Globus pallidus (tissue), 1 donor: ENCODE measurements at places on chromosomes 1 and 21.

GRCh38 chr1:235888119-235888643 is 21.5 kb upstream of the LYST start:
- DNase-seq, result no peak

DNA sequence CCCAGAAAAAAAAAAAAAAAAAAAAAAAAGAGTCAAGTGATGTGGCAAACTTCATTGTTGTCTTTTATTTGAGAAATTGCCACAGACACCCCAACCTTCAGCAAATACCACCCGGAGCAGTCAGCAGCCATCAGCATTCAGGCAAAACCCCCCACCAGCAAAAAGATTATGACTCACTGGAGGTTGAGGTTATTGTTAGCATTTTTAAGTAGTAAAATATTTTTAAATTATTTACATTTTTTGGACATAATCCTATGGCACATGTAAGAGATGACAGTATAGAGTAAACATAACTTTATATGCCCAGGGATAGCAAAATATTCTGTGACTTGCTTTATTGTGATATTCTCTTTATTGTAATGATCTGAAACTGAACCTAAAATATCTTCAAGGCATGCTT is 95.6 kb downstream of the CENPF start:
- DNase-seq, result no peak

DNA sequence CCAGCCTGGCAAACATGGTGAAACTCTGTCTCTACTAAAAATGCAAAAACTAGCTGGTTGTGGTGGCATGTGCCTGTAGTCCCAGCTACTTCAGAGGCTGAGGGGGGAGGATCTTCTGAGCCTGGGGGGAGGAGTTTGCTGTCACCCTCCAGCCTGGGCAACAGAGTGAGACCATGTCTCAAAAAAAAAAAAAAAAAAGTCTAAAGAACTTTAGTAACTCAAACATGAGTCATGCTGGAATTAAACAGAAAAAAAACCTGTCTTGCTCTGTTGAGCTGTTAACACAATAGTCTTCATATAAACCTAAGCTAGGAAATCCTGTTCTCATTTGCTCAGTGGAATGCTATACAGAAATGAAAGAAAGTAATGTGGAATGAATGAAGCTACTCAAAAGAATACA is 16.7 kb upstream of the DISP1 start:
- DNase-seq, result no peak

DNA sequence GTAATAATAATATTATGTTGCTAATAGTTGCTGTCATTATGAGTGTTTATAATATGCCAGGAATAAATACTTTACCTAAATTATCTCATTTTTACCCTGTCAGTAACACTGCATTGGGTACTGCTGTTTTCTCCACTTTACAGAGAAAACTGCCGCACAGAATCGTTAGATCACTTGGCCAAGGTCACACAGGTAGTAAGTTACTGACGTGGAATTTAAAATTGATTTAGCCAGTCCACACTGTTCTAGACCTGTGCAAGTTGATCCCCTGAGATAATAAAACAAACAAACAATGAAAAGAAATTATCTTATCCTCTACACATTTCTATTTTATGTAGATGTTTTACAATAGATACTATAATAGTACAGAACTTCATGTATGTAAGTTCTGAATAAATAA is 174.1 kb downstream of the ROR1 start:
- DNase-seq, result no peak

DNA sequence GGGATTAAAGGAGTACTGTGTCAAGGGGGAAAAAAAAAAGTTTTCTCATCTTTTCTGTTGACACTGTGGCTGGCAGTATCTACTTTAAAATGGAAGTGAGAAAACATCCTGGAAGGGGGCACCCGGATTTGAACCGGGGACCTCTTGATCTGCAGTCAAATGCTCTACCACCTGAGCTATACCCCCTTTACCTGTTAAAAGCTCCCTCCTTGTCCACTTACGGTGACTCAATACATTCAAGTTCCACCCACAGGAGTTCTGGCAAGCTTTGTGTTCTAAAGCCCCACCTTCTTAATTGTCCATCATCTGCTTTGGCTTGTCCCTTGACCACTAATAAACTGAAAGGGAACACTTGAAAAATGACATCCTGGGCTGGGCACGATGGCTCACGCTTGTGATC is 68.2 kb downstream of the FNBP1L start:
- no peak for DNase-seq

GRCh38 chr1:160652924-160653619 is 6.2 kb upstream of the SLAMF1 start:
- no peak for DNase-seq

GRCh38 chr1:201059871-201060555 is 36.5 kb upstream of the KIF21B start:
- no peak for DNase-seq

DNA sequence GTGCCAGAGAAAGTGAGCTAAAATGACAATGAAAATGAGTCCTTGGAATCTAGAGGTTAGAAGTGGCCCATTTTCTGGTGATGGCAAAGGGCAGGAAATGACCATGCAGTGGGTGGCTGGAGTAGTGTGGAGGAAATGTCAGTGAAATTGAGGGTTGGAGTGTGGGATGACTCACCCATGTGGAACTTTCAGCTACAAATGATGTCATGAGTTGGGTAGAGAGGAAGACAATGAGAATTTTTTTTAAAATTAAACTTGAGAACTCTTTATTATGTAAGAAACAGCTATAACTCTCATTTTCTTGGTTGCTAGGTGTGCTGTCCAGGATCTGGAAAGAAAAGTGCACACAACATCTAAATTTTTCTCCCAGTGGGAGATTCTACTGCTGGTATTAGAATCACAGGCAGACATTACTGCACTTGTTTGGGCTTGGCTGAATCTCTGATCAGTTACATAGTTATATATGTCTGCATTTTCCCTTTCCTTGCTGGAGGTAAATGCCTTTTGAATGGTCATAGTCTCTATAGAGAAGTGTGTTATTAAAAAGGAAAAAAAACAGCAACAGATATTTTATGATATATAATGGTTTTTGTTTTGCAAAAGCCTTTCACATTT is 56.8 kb upstream of the GNG12 start:
- no peak for DNase-seq

- no peak for DNase-seq
Observed at GRCh38 chr1:180610556-180611015, 21.2 kb upstream of the XPR1 start.

GRCh38 chr1:191260056-191260455 is 782.4 kb upstream of the BRINP3 start:
- no peak for DNase-seq

DNA sequence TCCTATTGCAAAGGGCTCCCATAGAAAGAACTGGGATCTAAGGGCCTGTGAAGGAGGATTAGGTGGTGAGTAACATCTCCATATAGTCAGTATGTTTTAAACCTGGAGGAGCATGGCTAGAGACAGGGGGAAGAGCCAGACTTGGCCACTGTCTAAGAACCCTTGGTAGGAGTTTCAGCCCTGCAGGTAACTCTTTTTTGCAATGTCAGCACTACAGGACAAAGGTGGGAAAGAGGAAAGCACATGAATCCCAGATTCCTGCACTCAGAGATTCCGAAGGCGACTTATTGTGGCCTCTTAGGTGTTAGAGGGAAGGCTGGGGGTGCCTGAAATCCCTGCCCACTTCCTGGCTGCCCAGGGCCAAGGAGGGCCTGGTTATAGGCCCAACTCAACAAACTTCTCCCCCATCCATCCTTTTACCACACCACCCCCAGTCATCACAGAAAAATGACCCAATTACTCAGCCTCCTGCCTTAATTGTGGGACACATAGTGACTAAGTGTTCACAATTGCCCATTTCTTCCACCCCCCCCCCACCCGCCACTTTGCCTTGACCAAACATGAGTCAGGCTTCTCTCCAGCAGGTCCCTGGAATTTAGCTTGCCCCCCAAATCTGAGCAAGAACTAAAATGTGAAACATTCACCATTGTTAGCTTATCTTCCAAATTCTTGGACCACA is 1.9 kb upstream of the NTNG1 start:
- DNase-seq, result no peak

GRCh38 chr1:152752225-152752624 is 5.6 kb upstream of the KPRP start:
- DNase-seq, result no peak

DNA sequence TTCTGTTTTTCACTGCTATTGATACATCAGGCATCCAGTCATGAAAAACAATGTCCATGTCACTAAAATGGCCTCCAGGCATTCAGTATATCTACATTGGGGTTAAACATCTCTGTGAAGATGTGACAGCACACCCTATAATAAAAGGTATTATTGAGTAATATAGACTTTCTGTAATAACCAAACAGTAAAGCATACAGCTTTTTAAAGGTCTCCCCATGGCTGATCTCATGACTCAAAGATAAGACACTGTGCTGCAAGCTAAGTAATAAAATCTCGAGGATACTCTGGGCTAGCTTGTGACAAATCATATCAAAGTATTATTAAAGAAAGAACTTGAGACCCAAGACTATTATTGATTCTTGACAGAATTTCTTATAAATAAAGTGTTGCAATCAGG is 613.1 kb upstream of the PKN2 start:
- no peak for DNase-seq

GRCh38 chr1:81492628-81493027 is 308.1 kb upstream of the ADGRL2 start:
- no peak for DNase-seq
